ENCODE measurements at places on chromosomes 6 and 20.

DNA sequence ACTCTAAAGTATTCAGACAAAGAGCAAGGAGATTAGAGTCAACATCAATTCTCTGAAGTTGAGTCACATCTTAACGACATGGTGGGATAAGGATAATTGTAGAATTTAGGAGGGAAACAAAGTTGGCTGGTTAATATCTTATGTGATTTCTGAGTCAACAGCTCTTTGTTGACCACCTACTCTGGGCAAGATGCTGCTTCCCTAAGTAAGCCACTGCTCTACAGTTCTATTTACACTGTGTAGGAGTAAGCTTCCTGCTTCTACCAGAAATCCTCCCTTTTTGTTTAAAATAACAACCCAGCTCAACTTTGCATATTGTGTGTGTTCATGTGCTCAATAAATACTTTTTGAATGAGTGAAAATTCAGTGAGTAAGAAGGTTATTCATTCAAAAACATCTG is 3.1 kb downstream of the HS3ST5 start:
- no peak for DNase-seq

GRCh38 chr6:125792172-125792571 is 1.4 kb downstream of the NCOA7 start:
- no peak for DNase-seq

GRCh38 chr6:159107451-159108260 is 61.5 kb upstream of the FNDC1 start:
- no peak for DNase-seq

DNA sequence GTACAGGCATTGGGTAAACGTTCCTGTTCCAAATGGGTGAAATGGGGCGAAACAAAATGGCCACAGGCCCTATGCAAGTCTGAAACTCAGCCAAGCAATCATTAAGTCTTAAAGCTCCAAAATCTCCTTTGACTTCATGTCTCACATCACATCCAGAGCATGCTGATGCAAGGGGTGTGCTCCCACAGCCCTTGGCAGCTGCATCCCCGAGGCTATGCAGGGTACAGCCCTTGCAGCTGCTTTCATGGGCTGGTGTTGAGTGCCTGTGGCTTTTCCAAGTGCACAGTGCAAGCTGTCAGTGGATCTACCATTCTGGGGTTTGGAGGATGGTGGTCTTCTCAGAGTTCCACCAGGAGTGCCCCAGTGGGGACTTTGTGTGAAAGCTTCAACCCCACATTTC is 270.0 kb upstream of the CDYL start:
- DNase-seq: no peak

GRCh38 chr20:7375905-7376304 is 564.4 kb downstream of the HAO1 start:
- DNase-seq: no peak

- DNase-seq: peak; percentile 11
These were observed 43.3 kb upstream of the MRPS10 start for GRCh38 chr6:42260972-42261371.

DNA sequence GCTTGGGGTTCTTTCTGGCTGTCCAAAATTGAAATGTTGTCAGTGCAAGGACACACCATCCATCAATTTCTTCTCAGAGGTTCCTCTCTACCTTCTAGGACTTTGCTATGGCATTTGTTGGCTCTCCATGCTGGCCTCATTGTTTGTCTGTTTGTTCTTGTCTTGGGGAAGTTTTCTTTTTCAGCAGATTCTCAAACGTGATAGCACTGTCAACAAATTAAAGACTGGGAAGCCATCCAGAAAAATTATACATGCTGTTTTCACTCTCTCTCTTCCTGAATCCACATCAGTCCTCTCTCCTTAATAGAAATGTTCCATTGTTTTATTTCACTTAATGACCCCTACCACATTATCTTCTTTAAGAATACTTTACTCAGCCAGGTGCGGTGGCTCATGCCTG is 130.4 kb downstream of the PCSK2 start:
- no peak for DNase-seq

- DNase-seq: no peak
These were observed 75.8 kb downstream of the SMLR1 start for GRCh38 chr6:130903007-130903406.

DNA sequence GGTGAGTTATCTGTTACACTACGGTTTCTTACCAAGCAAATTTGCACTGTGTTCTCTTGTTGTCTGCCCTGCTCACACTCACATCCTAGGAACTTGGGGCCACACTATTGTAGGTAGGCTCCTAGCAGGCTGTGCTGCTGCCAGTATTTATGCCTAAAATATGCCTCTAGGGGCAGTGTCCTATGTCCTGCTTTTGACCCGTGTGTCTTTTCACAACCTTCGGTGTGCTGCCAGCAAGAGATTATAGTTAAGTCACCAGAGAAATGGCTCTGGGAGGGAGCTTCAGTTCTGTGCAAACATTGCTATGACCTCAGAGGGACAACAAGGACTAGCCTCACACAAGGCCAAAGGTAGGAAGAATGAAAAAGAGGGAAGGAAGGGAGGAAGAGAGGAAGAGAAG is 8.9 kb upstream of the TAAR5 start:
- DNase-seq: no peak

DNA sequence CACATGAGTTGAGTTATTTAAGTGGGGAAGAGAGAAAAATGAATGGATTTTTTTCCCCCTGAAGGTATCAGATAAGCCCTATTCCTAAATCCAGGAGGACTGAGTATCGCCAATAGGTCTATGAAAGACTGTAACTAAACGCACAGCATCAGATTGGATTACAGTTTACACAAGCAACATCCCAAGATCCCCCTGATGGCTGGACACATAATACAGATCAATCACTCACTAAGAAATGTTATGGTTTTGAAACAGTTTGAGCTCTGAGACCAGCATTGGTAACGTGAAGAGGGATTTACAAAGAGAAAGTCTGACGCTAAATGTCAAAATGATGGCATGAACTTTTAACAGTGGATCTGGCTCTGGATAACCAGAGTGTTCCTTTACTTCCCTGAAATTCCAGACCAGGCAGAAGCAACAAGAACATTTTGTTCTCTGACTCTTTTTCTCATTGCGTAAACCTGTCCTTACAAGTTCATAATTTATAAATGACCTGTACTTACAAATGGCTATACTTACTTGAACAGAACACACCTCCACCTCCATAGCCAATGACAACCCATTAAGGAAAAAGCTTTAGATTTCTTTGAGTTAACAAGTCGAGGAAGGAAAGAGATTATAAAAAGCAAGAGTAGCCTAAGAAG is 131.8 kb upstream of the BEND3 start:
- DNase-seq: no peak

- DNase-seq: no peak
These were observed 458.9 kb downstream of the HACE1 start for GRCh38 chr6:104400844-104401243.

DNA sequence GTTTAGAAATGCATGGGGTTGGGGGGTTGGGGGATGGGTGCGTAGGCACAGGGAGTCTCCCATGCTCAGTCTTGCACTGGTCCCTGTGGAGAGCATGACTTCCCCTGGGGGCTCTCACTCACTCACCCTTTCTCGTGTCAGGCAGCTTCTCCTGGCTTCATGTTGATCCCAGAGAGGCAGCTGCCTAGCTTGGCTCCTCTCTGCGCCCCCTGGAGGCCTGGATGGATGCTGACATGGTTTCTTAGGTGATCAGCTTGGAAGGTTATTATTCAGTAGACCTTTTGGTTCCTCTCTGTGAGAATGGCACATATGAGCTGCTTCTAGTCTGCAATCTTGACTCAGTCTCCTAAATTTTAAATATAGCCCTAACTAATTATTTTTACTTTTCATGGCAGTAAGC is 109.3 kb upstream of the FAM83B start:
- DNase-seq: no peak

DNA sequence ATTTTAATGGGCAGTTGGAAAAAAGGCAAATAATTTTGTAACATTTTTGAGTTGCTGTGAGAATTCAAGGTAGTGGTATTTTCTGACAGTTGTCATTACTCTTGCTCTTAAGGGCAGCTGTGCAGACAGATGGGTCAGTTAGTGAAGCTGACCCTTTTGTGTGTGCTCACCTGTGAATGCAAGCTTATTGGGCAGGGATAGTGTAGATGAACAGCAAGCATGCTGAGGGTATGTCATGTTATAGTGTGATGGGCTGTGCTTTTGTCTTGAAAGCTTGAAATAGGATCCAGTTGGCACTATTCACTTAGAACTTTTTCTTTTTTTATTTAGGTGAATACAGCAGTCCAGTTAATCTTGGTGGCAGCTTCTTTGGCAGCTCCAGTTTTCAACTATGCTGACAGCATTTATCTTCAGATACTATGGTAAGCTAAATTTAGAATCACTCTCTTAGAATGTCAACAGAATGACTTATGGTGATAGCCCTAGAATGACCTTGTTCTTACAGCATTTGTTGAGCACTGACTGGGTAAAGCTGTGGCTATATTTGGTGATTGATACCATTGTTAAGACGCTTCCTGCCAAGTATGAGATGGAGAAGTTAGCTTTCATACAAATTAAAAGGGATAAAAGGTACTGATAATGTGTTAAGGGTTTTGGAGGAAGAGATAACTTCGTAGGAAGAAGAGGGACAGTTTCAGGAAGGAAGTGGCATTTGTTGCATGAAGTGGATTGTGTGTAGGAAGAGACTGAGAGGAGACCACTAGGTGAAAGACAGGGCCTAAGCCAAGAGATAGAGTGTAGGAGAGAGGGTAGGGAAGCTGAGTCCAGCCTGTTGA is 19.5 kb downstream of the LRRN4 start:
- no peak for DNase-seq

Measured in NCI-H1436 (cell line).